Left cardiac atrium (tissue), 4 donors: ENCODE measurements at places on chromosomes 12 and 14. TPM values are rescaled to one million over a fixed set of nuclear protein-coding genes. Genes with fewer than 3 reads are reported as not detected.

Gene CCDC38
- total RNA-seq: 0.24 TPM

Gene NEUROD4
- not detected for total RNA-seq

Gene BCL11B
- total RNA-seq: 0.29 TPM

Gene SPTB
- total RNA-seq: 58.2 TPM

Gene KRT73
- not detected for total RNA-seq

Gene EFCAB11
- 2.8 TPM for total RNA-seq

Gene SALL2
- total RNA-seq: 5.9 TPM

Gene FAIM2
- 25.9 TPM for total RNA-seq

Gene KRT75
- total RNA-seq: not detected

Gene KRT80
- total RNA-seq: not detected

GRCh38 chr12:116710370-116711150, 27.3 kb downstream of the SPRING1 start:
- no peak for DNase-seq

GRCh38 chr14:73757381-73757780, 43.2 kb upstream of the PNMA1 start:
- no peak for DNase-seq

DNA sequence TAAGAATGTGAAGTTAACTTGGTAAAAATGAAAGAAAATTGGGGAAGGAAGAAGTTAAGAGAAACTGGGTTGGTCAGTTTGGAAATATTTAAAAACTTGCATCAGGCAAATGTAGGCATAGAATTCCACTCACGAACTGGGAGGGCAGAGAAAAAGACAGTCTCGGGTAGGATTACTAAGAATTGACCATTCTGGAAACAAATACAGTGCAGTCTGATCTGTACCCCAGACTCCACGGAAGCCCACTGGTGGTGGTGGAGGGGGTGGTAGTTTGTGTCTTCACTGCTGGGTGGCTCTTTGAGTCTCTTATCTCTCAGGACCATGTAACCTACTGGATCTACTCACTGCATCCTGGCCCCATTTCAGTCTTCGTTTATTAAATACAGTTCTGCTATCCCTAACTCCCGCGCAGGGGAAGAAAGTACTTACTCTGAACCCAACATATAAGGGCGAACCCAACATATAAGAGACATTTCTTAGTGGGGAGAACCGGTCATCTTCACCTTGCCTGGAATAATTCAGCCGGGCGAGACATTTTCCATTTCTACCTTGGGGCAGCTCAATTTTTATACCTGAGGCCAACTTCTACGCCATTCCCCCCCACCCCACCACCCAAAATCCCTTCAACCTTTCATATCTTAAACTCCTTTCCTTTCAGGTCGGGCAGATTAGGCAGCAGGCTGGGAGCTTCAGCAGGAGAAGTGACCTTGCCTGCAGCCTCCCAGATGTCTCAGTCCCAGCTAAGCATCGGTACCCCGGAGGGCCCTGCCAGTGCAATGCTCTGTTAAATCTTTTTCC, 1.7 kb downstream of the SLC2A3 start:
- DNase-seq: no peak

DNA sequence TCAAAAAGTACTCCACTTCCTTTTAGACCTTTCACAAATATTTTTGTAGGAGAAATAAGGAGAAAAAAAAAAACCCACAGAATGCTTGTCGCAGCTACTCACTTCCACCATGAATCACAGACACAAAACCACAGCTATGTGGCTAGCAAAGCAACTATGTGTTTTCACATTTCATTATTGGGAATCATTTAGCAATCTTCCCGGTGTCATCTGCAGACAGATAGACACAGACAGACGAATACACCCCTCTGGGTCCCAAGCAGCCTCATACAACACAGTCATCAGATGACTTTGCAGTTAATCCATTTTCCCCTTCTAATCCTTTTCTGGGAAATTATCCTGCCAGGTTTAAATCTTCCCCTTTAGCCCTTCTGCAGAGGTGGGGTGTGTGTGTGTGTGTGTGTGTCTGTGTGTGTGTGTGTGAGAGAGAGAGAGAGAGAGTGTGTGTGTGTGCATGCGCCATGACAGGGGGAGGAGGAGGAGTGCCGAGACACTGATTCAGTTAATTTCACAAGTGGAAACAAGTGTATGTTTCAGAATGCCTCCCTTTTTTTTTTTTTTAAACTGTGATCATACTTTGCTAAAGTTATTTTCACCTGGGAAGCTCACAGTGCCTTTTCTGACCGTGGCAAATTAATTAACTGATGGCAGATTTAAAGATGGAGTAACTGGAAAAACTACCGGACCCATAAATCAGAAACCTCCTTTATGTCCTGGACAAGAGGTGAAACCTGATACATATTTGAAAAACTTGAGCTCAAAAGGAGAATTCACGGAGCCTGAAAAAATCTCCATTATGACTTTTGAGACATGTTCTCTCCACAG, 39.9 kb downstream of the LTBP2 start:
- peak; percentile 41 for DNase-seq

- DNase-seq: no peak
Measured at GRCh38 chr14:59262717-59263454, 74.4 kb downstream of the DAAM1 start.

GRCh38 chr14:72013721-72014345, 81.6 kb downstream of the RGS6 start:
- no peak for DNase-seq

DNA sequence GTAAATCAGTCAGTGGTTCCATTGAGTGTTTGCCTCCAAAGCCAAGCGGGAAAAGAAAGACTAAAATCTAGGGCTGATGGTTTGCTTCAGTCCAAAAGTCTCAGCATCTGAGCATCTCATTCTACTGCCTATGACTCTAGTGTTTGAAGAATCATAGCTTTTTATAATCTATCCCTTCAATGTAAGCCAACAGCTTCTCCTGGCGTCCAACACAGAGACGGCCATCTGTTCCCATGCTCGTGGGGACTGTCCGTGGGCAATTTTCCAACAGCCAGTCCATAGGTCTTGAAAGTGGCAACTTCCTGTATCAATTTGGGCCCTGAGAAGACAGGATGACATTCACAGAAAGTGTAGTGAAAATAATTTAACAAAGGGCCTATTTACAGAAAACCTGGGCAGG, 544.4 kb upstream of the TMEM132C start:
- no peak for DNase-seq

GRCh38 chr14:75591987-75592575, 13.7 kb downstream of the FLVCR2 start:
- no peak for DNase-seq

DNA sequence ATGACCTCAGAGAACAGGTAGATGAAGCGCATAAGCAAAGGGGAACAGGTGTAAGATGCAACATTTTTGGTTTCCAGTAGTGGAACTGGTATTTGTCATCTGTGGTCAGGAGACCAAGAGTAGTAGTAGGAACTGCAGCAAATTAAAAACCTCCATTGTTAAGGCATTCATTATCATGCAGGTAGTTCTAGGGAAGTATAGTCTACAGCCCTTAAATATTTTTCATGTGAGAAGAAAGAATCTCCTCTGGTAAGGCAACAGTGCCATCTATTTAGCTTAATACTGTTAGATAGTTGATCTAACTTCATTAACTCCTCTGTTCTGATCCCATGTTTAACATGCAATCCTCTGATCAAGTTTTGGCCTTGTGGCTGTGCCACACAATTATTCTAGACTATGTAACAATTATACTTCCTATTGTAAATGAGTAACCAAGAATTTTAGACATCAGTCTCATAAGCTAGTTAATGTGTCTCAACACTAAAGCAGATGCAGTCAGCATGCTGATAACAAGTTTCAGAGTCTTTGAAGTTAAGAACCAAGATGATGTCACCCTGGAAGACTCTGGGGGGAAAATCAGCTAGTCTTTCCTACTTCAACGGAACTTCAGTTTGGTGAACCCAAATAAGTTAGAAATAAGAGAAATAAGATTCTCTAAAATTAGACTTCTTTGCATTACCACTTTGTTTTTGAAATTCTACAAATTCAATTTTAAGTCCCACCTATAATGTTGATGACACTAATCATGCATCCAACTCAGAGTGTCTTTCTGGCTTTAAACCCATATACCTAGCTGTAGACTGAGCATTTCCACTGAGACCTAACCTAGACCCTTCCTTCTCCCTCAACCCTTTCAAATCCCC, 70.9 kb downstream of the STXBP6 start:
- DNase-seq: no peak

DNA sequence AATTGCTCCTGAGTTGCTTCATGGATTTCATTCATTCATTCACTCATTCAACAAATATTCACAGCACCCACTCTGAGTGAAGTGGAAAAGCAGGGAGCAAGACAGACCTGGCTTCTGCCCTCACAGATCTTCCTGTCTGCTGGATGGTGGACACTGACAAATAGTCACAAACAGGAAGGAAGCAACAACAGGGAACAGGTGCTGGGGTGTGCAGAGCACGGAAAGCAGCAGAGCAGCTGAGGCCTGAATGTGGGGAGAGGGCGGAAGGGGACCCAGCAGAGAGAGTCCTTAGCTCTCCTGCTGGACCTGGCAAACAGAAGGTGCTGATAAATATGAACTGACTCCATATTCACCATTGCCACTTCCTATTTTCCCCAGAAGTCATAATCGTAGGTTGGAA, 54.4 kb downstream of the SETD3 start:
- DNase-seq: no peak

GRCh38 chr14:69153873-69154270, 953 bp upstream of the DCAF5 start:
- DNase-seq: peak; percentile 49

GRCh38 chr12:2613326-2614073, 181.3 kb upstream of the FKBP4 start:
- peak; percentile 43 for DNase-seq

DNA sequence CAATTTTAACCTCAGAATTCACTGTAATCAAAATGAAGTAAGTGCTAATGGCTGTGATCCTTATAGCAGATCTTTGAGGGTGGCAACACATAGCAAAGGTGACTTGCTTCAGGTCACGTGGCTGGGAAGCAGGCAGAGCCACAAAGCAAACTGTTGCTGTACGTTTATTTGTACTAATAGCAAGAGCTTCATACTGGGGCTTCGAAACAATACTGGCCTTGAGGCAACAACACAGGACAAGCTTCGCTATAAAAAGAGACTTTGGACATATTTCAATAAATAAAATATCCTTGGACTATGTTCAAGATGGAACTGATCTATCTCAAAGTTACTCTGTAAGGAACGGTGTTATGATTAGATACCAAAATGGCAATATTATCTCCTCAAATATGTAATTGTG, 44.6 kb downstream of the MSRB3 start:
- DNase-seq: no peak

GRCh38 chr12:26331960-26332359, 136.6 kb downstream of the SSPN start:
- DNase-seq: no peak

GRCh38 chr12:50936821-50937530, 15.4 kb upstream of the HIGD1C start:
- no peak for DNase-seq

DNA sequence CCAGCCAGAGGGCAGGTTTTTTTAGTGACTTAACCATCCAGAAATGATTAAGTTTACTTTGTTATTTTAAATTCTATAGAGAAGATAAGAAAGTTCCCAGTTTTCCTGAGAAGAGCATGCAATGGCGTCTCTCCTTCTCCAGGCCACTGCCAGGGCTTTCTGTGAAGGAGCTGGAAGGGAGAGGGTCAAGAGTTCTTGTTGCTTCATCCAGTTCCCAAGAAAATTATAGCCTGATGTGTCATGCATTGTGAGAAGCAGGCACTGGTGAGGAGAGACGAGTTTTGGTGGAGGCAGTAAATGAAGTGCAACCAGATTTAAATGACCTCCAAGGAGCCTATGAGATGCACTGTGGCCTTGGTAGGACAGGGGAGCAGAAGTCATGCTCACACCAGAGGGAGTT, 14.2 kb downstream of the ELK3 start:
- no peak for DNase-seq

- DNase-seq: no peak
Measured at GRCh38 chr12:109247831-109248654, 61.0 kb downstream of the FOXN4 start.

DNA sequence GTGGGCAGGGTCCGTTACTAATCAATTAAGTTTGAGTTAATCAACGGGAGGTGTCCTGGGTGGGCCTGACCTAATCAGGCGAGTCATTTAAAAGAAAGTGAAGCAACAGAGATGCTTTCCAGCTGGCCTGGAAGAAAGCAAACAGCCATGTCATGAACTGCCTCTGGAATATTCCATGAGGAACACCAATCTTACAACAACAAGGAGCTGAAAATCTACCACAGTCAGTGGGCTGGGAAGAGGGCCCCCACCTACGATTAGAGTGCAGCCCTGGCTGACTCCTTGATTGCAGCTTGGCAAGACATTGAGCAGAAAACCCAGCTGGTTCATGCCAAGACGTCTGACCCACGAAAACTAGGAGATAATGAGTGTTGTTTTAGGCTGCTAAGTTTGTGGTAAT, 56.2 kb downstream of the SSPN start:
- DNase-seq: peak; percentile 83

DNA sequence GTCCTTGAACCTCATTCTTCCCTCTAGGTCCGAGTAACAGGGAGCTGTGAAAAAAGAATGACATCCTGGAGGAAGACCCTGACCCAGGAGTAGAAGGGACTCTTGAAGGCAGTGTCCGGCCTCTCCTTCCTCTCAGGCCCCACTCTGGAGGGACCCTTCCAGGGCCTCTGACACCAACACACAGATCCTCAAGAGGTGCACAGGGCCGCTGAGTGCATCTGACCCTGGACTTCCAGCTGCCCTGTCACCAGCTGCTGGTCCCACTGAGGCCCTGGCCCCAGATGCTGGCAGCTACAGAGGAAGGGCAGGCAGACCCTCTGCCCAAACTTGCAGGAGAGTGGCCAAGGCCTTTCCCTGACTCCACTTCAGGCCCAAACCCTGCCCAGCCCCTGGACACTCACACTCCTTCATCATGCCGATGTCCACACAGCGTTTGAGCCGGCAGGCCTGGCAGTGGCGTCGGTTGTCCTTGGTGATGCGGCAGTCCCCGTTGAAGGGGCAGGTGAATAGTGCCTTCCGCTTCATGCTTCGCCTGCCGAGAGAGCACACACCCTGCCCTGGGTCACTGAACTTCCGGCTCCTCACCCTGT, 40.1 kb downstream of the VDR start:
- DNase-seq: no peak
